ENCODE measurements at places on chromosomes 7 and 10.

- DNase-seq: no peak
Observed at GRCh38 chr10:109922358-109922975, 844 bp downstream of the XPNPEP1 start.

DNA sequence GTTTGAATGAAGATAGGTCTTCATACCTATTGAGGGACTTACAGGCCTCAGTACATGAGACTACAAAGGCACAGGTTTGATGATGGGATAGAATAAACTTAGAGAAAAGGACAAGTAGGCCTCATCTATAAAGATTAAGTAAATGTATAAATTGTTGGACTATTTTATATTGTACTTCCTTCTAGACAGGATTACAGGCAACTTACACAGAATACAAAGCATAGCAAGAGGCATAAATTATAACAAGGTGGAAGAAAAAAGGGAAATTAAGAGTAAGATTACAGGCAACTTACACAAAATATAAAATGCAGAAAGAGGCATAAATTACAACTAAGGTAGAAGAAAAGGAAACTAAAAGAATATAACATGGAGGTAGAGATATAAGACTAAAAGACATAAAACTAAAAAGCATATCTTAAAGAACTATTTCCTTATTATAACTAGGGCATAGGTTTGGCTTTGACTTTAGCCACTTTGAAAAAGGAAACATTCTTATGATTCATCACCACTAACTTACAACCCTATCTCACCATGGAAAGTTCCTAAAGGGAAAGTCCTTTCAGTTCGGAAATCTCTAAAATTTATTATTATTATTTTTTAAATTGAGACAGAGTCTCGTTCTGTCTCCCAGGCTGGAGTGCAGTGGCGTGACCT lies 153.1 kb downstream of the GALNT11 start:
- no peak for DNase-seq

DNA sequence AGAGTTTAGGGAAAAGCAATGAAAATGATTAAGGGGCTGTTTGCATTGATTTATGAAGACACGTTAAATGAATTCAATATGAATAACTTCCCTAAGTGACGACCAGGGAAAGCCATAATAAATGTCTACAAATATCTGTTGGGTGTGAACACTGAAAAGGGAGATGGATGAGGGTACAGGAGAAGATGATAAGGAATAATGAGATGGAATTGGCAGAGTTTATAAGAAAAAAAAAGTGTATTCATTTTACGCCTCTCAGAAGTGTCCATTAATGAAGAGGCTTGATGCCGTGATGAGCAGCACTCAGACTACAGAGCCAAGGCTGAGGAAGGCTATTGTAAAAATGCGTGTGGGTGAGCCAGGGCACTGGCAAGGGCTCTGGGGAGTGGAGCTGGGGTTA lies 346.7 kb upstream of the AKR1E2 start:
- DNase-seq: no peak

GRCh38 chr10:120508393-120508792 lies 51.4 kb downstream of the PLPP4 start:
- DNase-seq: no peak

DNA sequence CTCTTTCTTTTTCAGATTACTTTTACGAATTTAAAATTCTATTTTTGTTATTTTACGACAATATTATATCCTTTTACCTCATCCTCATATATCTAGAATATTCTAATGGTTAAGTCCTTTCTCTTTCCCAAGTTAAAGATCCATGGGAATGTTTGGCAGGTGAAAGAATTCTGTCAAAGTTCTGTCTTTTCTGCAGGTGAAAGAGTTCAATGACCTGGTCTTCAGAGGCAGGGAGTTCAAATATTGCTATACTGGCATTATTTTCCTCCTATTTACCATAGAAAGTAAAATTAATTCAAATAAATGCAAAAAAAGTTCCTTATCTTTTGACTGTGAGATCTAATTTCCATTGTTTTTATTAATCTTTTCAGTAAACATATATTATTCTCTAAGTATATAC lies 194.3 kb downstream of the ARL4A start:
- no peak for DNase-seq

- no peak for DNase-seq
Observed at GRCh38 chr7:92758796-92759431, 77.5 kb downstream of the CDK6 start.

DNA sequence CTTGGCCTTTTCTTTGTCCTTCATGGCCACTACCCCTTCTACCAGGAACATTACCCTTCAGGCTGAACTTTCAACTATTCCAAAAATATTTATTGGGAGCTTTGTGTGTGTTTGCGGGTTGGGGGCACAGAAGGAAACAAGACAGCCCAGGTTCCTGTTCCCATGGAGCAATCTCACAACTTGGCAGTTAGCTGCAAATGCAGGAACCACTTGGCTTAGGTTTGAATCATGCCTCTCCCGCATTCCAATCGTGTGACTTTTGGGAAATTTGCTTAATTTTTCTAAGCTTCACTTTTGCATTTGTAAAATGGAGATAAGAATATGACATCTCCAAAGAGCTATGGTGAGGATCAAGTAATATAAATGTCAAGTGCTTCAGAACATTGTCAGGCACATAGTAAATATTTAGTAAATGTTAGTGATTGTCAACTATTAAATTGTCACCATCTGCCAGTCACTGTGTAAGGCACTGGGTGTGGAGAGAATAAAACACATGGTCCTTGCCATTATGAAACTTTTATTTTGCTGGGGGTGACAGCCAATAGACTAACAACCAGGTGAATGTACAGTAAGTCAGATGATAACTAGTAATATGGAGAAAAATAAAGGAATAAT lies 277.1 kb downstream of the SNX13 start:
- no peak for DNase-seq

DNA sequence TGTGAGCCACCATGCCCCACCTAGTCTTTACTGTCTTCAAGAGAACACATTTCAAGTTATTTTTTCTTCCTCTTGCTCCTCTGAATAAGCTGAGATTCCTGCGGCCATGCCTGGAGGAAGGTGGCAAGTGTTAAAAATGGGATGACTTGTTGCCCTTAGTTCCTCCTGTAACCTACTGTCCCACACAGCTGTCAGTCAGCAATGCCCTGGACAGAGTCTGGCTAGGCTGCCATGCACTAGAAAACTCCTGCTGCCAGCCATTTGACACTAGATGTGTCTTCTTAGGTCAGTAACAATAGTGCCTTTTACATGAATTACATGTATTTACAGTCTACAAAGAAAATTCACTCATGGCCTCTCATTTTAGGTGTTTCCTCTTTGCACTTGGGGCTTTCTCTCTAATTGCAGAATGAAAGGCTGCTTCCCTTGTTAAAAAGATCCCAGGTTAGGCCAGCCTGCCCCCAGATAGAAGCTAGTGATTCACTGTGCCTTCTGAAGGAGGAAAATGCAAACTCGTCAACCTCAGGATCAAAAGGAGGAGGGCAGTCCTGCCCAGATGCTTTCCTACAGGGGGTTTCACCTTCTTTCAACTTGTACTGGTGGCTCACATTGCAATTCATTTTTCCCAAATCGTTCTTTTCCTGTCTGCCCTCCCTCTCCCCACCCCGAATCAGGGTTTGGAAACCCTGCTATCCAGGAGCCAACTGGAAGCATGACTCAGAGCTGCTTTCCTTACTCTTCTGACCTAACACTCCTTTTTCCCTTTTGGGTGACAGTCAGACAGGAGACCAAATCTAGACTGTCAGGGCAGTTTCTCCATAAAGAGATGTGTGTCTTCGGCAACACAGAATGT lies 136.6 kb downstream of the SPAG6 start:
- DNase-seq: no peak

DNA sequence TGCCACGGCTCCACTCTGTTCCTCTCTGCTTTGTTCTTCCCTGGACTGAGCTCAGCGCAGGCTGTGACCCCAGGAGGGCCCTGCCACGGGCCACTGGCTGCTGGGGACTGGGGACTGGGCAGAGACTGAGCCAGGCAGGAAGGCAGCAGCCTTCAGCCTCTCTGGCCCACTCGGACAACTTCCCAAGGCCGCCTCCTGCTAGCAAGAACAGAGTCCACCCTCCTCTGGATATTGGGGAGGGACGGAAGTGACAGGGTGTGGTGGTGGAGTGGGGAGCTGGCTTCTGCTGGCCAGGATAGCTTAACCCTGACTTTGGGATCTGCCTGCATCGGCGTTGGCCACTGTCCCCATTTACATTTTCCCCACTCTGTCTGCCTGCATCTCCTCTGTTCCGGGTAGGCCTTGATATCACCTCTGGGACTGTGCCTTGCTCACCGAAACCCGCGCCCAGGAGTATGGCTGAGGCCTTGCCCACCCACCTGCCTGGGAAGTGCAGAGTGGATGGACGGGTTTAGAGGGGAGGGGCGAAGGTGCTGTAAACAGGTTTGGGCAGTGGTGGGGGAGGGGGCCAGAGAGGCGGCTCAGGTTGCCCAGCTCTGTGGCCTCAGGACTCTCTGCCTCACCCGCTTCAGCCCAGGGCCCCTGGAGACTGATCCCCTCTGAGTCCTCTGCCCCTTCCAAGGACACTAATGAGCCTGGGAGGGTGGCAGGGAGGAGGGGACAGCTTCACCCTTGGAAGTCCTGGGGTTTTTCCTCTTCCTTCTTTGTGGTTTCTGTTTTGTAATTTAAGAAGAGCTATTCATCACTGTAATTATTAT lies 1.2 kb downstream of the CLDN4 start:
- no peak for DNase-seq

GRCh38 chr10:84214612-84215235 lies 10.6 kb downstream of the LRIT2 start:
- no peak for DNase-seq

DNA sequence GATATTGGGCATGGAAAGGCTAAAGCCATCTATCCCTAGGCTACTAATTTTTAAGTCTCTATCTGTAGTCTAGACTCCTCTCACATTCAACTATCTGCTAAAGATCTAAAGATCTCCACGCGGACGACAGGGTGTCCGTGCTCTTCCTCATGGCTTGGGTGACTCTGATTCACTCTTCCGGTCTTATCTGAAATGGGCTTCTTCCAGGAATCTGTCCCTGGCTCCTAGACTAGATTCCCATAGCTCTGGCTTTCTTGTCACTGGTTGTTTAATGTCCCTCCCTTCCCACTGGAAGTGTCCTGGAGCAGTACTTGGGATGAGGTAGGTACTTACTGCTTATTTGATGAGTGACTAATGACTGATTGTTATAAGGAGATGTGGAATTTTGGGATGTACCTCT lies 62.0 kb upstream of the PODXL start:
- no peak for DNase-seq

DNA sequence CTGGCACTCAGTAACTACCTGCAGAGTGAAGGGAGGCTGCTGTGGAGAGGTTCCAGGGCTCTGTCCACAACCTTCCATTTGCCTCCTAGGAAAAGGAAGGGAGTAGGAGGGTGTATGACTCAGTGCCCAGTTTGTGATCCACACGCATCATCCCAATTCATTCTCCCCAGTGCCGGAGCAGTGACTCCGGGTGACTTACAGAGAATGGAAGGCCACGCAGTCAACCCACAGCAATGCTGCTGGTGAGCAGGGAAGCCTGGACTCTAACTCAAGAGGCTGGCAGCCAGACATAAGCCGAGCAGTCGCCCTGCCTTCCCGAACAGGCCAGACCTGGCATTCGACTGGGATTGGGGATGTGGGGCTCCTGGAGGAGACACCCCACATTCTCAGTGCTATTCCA lies 139.9 kb downstream of the SH3PXD2A start:
- no peak for DNase-seq

DNA sequence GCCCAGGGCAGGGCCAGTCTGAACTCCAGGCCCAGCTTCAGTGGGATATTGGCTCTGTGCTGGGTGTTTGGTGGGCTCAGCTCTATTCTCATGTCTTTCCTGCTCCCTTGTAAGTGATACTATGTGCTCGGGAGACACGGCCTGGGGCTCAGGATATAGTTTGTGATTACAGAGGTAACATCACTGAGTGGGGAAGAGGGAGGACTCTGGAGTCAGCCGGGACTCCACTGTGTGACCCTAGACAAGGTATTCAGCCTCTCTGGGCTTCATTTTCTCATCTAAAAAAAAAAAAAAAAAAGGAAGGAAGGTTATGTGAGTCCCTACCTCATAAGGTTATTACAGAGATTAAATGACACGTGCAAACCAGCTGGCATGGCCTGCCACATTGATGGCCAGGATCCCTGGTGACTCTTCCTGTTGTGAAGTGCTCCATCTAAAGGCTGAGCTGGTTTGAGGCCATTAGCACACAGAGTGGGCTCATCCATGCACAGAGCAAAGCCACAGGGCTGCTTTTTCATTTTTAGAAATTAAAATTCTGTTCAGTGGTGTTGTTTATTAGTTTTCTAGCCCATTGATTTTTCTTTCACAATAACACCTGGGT lies 15.7 kb downstream of the SLC13A4 start:
- no peak for DNase-seq

DNA sequence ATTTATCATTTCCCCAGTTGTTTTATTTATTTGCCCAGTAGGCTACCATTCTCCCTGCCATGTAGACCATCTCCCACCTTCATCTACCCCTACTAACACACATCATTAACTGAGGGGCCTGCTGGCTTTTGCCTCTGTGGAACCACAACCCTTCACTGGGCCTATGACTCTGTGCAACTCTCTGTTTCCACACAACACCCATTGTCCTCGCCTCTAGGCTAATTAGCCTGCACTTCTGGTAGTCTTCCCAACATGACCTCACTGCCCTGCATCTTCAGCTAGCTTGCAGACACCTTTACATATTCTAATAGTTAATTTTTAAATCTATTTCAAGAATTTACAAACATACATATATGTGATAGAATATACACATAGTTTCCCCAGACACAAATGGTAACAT lies 7.5 kb downstream of the ANKIB1 start:
- no peak for DNase-seq

DNA sequence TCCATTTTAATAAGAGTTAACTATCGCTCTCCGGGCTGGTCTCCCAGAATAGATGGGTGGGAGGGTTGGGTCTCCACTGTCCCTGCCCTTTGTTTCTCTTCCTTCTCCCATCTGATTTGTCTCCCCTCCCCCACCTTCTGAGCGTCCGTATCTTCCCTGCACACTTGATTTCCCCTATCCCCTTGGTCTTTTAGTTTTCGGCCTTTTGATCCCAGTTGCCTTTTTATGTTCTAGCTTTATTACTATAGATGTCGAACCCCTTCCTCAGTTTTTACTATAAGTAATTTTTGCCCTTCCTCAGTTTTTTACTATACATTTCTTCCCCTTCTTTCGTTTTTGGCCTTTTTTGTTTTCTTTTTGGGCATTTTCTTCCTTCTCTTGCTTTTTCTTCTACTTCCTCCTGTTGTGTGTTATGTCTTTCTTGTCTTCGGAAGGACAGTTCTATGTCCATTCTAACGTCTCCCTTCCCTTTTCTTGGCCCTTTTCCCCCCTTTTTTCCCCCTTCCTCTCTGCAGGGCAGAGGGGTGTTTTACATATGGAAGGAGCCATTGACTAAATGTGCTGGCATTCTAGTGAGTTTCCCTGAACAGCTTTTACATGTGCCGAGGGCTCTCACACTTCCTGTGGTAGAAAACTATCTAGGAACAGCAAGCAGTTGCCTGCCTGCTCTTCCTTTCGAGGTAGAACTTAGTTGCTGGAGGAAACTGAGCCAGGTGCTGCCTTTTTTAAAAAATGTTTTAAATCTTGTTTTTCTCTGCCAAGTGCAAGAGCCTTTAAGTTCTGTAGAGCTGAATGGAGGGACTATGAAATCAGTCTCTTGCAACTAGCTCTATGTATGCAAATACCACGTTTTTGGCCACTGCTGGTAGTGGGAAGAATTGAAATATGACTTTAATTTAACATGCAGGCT lies 2.8 kb downstream of the TET1 start:
- DNase-seq: no peak

All from left lobe of liver (tissue), 2 donors.